Effector CD4-positive, alpha-beta T cell (primary cell): ENCODE measurements at places on chromosomes 4 and X.

DNA sequence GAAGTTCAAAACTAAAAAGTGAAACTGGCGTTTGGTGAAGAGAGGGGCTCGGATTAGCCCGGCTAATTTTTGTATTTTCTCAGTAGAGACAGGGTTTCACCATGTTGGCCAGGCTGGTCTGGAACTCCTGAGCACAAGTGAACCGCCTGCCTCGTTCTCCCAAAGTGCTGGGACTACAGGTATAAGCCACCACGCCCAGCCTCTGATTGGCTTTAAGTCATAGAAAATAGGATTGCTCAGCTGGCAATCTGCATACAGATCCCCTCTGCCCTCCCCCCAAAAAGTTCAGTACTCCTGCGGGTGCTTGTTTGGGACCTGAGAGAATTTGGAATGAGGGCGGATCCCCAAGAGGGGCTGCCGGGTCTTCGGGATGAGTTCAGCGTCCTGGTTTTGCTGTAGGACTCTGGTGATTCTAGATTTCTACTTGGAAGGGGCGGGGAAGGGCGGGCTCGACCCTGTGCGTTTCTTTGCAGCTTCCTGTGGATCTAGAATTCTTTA lies 537 bp upstream of the PRKX start:
- DNase-seq, result no peak

DNA sequence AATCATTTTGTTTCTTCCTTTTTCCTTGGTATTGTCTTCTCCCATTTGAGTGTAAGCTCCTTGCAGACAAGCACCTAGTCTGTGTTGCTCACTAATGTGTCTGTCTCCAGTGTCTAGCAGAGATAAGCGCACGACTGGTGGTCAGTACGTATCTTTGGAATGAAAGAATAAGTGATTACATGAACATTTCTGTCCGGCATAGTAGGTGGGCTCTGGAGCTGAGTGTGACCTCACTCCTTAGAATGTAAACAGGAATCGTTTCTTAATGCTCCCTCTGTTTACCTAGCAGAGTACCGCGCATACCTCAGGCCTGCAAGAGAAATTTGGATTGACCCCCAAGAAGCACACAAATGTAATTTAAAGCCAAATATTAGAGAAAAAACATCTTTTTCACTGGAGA lies 235.4 kb downstream of the MAML3 start:
- DNase-seq, result no peak

DNA sequence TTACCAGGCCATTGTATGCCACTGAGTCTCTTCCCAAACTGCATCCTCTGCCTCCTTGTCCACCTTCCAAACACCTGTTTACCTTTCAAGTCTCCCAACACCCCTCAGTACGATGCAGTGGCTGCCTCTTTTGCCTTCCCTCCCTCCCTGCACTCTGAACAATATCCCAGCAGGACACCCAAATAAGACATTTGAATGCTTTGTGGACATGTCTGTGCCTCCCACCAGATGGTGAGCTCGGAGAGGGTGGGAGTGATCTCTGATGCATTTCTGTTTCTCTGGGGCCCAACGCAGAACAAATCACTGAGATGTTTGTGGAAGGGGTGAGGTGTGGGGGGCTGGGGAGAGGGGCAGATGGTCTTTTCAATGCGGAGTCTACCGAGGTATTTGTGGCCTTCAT lies 33.4 kb downstream of the PJA1 start:
- DNase-seq, result no peak

DNA sequence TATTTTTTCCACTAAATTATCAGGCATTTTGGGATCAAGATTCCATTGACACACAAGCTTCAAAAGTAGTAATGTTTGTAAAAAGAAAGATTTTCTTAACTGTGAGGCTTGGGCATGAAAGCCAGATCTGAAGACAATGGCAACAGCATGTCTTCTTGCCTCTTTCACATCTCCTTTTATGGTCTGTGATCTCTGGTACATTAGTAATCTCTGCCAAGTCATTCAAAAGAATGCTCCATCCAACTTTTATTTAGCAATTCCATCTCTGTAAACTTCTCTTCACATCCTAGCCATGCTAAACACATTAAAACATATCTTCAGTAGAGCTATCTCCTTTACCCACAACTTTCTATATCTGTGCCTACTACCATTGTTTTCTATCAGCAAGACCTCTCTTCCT lies 465.4 kb downstream of the FAT4 start:
- no peak for DNase-seq

GRCh38 chr4:94399721-94400120 lies 52.0 kb upstream of the PDLIM5 start:
- DNase-seq, result no peak

- no peak for DNase-seq
Observed at GRCh38 chr4:83731609-83732008, 195.7 kb downstream of the GPAT3 start.

DNA sequence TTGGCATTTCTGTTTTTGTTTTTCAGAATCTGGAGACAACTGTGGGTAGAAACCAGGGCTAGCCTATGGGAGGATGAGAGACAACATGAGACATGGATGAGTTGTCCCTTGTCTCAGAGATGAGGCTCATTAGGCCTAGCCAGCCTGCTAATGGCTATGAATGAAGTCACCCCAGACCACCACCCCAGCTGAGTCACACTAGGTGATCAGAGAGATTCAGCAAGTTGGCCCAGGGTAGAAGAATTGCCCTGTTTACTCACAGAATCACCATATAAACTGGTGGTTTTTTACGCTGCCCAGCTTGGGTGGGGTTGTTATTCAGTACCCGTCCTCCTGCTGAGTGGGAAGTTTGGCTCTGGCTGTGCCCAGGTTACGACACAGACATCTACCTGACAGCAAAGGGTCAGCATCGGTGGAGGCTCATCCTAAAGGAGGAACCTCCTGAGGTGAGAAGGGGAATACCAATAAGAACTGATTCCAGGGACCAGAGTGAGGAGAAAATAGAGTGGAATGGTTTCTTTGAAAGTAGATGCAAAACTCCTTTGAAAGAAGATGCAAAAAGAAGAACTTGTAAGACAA lies 17.2 kb upstream of the ARSJ start:
- no peak for DNase-seq

GRCh38 chrX:43808231-43808630 lies 74.0 kb downstream of the MAOB start:
- no peak for DNase-seq

DNA sequence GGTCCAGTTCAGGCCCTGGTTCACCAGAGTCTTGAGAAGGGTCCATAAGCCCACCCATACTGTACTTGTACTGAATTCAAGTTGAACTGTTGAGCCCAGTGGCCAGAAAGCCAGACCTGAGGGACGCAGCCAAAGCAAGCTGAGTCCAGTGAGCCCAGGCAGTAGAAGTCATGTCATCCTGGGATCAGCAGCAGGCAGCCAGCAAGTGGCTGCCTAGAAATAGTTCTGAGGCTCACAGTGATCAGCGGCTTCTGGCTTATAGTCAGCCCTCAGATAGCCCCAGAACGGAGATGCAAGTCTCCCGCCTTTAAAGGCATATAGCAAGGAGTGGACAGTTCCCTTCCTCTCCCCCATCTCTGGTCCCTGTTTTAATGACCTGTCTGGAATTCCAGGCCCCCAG lies 347.1 kb downstream of the FBXW7 start:
- DNase-seq, result no peak

- DNase-seq, result no peak
Observed at GRCh38 chrX:68249903-68250302, 183.4 kb downstream of the OPHN1 start.

DNA sequence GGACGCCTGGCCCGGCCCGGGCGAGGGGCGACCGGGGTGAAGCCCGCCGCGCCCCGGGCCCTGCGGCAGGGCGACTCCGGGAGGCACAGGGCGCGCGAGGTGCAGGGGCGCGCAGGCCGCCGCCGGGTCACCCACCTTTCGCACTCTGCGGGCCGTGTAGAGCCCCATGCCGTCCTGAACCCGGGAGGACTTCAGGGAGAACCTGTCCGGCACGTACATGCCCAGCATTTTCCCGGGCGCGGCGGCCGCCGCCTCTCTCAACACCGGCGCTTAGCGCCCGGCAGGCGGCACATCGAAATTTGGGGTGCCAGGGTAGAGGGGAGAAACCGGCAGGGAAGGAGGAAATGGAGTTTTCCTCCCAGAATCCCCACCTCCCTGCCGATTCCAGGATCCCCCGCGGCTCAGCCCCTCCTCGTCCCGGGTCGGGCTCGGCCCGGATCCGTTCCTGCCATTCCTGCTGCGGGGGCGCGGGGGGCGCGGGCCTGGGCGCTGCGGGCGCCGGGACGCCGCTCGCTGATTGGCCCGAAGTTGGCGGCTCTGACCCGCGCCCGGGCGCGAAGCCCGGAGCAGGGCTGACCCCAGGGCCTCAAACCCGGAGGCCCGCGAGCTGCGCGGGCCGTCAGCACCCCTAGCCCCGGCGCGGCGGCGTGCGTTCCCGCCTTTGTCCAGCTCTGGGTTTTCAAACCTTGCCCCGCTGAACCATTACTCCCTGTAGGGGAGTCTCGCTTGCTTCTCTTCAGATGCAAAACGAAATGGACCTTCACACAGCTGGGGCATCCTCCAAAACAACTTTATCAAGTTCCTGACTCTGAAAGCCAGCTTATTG lies at the start of gene PRDM5:
Gene PRDM5 (minus strand): TSS at position 346 of the 826 bp plus-strand sequence. CDS start 118 bp downstream, at position 228.
- no peak for DNase-seq

DNA sequence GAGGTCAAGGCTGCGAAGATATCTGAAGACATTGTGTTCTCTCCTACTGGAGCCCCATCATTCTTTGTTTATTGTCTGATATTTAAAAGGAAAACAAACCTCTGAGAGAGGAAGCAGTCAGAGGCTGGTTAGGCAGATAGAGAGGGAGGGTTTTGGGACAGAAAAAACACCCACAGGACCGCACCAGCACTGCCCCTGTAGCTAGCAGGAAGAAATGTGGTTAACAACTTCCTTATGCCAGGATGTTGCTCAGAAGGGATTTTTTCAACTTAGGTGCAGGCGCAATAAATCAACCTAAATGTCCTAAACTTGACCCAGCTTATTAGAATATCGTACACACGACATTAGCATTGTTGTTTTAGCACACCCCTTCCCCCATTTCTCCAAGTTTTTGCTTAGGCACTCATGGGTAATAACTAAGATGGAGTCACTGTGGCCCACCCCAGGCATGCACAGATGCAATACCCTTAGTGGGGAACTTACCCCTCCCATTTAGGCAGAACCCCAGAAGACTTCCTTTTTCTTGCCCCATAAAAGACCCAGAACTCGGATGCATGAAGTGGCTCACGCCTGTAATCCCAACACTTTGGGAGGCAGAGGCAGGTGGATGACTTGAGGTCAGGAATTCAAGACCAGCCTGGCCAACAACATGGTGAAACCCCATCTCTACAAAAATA lies 2.8 kb upstream of the ZNF718 start:
- no peak for DNase-seq

- no peak for DNase-seq
Observed at GRCh38 chr4:146327859-146328650, 113.7 kb downstream of the REELD1 start.

DNA sequence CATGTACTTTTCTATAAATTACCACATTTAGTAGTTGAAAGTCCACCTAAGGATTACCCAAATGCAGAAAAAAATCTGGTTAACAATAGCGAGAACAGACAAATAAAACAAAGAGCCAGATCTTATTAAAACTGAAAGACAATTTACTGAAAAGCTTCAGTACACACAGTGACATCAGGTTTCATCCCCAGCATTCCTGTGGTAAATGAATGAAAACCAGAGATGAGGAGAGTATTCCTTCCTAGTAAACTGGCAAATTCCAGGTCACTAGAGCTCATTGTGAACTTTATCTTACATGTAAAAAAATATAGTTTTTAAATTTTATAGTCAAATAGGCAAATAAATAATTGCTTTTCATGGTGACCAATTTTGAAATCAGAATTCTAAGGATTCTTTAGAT lies 1290.5 kb downstream of the ADGRL3 start:
- DNase-seq, result no peak

- no peak for DNase-seq
Observed at GRCh38 chrX:54181202-54181953, 1.7 kb downstream of the FAM120C start.

DNA sequence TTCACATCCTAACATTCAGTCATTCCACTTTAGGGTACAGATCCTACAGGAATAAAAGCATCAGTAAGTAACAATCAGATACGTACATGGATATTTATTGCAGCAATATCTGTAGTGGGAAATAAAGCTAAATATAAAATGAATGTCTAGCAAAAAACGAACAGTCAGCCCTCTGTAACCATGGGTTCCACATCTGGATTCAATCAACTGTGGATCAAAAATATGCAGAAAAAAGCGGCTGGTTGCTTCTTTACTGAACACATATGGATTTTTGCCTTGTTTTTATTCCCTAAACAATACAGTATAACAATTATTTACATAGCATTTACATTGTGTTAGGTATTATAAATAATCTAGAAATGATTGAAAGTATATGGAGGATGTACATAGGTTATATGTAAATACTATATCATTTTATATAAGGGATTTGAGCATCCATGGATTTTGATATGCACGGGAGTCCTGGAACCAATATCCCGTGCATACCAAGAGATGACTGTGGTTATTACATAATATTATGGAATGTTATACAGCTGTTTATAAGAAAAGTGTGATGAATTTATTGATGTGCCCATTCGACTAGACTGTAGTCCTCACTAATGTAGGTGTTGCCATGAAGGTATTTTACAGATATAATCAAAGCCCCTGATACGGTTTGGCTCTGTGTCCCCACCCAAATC lies 132.8 kb downstream of the ARHGEF9 start:
- DNase-seq, result no peak

- no peak for DNase-seq
Observed at GRCh38 chr4:56958111-56958517, 19.3 kb downstream of the NOA1 start.

- DNase-seq, result no peak
Observed at GRCh38 chr4:20638825-20639224, 61.4 kb upstream of the PACRGL start.

DNA sequence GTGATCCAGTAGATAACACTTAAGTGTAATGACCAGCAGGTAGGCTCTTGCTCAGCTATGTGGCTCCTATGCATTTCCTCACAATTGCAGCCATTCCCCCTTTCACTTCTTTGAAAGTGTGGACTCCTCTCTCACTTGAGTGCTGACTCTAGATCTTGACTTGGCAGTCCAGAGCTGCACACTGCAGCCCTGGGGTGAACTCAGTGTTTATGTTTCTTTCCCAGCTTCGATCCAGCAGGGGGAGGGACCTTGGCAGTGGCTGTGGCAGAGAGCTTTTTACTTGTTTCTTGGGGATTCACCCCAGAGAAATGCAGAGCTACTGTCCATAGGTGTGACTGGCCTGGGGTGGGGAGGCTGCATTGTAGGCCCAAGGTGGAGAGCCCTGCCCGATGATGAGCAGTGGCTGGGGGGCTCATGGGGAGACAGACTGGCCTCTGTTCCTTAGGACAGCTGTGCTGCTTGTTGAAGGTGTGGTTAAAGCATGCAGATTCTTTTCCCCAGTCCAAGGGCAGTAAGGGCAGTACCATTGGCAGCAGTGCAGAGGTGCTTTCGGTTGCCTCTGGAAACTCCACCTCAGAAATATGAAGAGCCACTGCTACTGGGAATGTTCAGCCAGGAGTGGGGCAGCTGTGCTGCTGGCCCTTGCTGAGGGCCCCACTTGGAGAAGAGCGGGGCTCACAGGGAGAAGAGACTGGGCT lies 134.7 kb downstream of the SH3BGRL start:
- DNase-seq, result no peak

DNA sequence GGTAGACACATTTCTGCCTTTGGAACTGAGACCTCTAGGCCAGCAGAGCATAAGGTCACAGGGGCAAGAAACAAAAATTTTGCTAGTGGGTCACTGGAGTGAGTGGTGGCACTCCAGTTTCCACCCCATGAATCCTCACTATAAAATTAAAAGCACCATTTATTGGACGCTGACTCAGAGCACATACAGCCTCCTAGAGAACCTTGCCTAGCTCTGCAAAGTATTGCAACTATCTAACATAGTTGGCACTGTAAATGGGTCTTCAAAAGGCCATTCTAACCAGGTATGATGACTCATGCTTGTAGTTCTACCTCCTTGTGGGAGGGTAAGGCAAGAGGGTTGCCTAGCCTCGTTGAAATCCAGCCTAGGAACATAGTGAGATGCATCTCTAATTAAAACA lies 25.1 kb downstream of the RRAGB start:
- DNase-seq, result no peak
